ENCODE measurements at places on chromosomes 12 and 14.

DNA sequence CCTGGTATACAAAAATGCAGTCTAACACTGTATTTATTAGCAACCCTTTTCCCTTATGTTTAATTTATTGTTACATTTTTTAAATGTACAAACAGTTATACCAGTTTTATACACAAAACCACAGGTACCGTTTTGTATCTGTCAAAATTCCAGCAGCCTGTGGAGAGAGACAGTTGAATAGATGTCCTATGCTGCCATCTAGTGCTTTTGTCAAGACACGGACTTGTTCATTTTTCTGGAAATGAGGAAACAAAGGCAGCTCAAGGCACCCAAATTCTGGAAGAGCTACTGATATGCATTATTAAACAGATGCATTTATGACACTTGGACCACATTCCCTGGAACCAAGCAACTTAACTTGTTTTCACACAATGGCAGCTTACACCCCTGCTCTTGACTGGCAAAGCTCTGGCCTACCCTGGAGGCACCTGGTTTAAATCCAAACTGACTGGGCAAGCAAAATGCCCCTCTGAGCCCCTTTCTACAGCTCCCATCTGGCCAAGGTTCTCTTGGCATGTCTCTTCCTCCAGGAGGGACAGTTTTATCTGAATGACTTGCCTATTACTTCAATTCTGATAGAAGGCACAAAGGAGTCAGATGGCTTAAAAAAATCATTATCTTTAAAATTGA is 286.9 kb upstream of the PRKD1 start:
- DNase-seq, result no peak

GRCh38 chr12:21129351-21129750 is 1.6 kb upstream of the SLCO1B1 start:
- DNase-seq, result no peak

DNA sequence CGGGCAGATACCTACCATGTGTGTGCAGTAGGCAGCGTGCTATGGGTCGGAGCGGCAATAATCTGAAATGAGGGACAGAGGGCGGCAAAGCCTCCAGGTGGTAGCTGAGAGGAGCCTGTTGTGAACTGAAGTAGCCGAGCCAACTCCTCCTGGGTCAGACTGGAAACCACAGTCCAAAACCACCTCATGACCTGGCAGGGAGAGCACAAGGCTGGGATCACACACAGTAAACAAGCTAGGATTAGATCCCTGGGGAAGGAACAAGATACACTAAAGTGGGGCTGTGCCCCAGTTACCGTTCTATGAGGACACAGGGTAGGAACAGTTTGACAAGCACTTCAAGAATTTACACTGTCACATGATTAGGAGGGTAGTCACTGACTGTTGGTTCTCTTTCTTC is 49.0 kb downstream of the AREL1 start:
- no peak for DNase-seq

DNA sequence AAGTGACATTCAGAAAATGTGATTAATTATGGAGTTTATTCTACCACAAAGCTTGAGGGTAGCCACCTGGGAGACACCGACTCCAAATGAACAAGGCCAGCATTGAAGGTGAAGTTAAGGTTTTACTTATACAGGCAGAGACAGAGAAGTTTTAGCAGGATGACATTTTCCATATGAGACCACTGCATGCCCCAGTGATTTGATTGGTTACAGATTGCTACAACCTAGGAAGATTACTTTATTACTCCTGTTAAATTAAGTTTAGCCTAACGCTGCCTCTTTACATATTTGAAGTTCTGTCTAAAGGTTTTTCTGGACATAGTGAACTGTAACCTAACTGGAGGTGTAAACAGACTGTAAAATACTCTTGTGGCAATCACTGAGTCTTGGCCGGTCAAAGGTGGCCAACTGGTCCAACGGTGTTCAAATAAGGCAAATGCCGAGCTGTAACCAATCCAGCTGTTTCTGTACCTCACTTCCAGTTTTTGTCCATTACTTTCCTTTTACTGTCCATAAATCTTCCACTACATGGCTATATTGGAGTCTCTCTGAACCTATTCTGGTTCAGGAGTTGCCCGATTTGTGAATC is 57.2 kb downstream of the RIN3 start:
- no peak for DNase-seq

DNA sequence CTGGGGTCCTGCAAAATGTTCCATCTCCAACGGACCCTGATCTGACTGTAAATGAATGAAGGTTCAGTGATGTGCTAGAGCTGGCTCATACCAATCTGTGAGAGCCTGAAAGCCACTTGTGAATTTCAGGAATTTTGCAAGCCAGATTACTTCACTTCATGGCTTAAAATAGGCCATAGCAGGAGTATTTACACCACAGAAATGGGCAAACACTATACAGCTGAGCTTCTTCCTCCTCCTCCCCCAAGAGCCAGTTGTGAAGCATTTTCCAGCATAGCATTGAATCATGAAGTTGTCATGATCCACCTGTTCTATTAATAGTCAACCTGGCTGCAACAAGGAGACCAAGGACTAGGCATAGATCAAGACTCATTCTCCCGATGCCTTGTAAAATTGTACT is 141.3 kb upstream of the RASSF8 start:
- no peak for DNase-seq

DNA sequence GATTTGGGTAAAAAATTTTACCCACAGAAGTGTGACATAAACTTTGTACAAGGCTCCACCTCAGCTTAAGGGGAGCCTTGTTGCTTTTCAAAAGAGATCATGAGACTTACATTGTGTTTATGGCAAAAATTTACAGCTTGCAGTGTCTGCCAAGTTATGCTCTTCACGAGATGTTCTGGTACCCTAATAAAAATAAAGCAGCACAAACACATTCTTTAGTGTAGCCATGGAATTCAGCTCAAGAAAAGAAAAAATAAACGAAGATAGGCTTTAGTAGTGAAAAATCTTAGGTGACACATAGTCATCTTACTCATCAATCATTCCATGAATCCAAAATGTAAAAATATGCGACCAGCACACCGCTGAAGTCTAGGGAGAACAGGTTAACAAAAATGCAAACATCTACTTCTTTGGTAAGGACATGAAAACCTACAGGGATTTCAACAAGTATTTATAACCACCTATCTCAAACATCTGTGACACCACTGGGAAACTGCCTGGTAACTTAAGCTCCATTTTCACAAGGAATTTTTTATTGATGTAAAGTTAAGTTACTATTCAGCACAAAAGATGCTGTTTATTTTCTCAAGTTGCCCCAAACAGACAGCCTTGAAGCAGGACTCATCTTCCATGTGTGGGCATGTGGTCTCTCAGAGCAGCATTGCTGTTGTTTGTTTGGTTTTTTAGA is 32.9 kb downstream of the DMAC2L start:
- no peak for DNase-seq

All from stimulated activated CD8-positive, alpha-beta memory T cell treated with anti-CD3 and anti-CD28 coated beads, Interleukin-15, amount 100 ng/mL, for 24 hours (primary cell).